NCI-H2171 (cell line): ENCODE measurements at places on chromosomes 7 and 10.

- no peak for DNase-seq
Measured at GRCh38 chr7:149457766-149458165, 3.1 kb downstream of the ZNF777 start.

GRCh38 chr10:92923416-92923815 is 75.1 kb downstream of the EXOC6 start:
- DNase-seq, result no peak

DNA sequence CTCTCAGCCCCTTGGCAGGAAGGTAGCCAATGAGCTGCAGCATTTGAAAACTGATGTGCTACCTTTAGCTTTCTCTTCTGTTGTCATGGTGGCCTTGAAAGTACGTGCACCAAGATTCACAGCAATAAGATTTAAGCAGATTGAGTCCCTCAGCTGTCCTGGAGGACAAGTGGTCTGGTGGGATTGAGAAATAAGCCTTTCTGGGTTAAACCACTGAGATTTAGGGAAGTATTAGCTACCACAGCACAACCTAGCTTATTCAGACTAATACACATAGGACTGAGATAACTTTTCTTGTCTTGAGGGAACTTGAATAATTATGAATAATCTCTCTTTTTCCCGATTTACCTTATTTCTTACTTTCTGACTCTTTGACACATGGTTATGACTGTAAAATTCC is 324.0 kb downstream of the PTEN start:
- DNase-seq, result no peak

- no peak for DNase-seq
Measured at GRCh38 chr7:158325530-158326381, 261.9 kb downstream of the PTPRN2 start.

DNA sequence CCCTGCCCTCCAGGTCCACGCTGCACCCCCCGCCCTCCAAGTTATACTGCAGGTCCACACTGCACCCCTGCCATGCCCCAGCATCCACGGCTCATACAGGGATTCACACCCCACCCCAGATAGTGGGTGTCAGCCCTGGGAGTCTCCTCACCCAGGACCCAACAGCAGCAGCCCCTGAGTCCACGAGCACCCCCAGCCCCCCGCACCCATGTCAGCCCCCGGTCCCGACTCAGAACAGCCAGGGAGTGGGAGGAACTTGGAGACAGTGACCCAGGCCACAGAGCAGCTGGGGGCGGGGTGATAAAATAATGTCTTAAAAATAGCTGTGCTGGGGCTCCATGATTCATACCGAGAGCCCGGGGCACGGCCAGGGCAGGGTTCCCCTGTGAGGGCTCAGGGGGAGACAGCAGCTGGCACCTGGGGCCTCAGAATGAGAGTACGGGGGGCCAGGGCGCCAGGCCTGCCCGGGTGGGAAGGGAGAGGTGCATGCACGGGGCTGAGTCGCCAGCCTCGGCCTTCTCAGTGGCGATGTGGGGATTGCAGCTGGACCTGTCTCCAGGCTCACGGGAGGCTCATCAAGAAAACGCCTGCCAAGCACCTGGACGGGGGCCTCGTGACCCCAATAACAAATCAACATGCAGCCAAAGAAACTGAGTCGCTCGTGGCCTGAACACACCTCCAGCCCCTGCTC is 29.8 kb downstream of the ADAP1 start:
- no peak for DNase-seq

GRCh38 chr10:69815104-69815503 is 13.4 kb downstream of the COL13A1 start:
- DNase-seq, result no peak

DNA sequence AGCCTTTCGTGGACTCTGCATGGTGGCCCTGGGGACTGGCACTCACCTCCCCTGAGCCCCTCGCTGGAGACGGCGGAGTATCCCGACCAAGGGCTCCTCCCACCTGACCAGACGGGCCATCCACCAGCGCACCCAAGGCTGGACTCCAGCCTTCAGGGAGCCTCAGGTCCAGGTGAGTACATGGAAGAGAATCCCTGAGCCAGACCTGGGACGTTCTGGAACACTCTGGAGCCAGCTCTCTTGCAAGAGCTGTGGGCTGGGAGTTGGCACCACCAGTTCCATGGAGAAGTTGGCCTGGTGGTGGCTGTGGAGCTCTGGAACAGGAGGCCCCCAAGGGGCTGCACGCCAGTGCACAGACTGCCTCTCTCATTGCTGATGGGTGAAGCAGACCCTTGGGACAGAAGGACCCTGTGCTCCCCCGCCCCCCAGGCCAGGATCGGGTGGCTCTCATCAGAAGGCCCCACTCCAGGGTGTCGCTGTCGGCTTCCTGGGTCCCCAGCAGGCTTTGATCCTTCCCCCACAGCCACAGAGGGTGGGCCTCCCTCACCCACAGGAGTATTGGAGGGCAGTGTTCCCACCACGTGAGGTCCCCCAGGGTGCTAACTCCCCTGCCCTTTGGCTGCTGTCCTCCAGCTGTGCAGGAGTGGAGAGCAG is 189.9 kb downstream of the EBF3 start:
- no peak for DNase-seq

- DNase-seq, result no peak
Measured at GRCh38 chr10:6269953-6270867, 67.5 kb downstream of the PFKFB3 start.

GRCh38 chr10:52984169-52984568 is 211.6 kb upstream of the MBL2 start:
- DNase-seq, result no peak
